Hematopoietic multipotent progenitor cell (in vitro differentiated cells): ENCODE measurements at places on chromosomes 5 and 9.

GRCh38 chr9:124613849-124614248, 106.7 kb upstream of the NR5A1 start:
- DNase-seq: peak; percentile 21

DNA sequence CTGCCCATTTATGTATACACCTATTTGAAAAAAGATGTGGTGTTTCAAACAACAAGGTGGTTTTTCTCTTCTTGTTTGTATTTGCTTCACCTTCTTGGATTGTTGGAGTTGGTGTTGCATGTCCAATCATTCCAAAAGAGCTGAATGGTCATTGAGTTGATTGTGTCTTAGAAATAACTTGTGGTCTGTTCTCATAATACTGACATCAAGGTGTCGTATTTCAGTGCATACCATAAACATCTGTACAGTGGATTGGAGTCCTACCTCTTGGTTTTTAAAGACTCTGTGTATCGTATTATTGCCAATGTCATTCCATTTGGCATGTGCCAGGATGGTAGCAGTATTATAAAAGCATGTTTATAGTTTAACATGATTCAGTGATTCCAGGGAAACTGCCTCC, 73.2 kb downstream of the TRIO start:
- DNase-seq: no peak

GRCh38 chr5:72951671-72952468, 4.0 kb upstream of the FCHO2 start:
- no peak for DNase-seq

DNA sequence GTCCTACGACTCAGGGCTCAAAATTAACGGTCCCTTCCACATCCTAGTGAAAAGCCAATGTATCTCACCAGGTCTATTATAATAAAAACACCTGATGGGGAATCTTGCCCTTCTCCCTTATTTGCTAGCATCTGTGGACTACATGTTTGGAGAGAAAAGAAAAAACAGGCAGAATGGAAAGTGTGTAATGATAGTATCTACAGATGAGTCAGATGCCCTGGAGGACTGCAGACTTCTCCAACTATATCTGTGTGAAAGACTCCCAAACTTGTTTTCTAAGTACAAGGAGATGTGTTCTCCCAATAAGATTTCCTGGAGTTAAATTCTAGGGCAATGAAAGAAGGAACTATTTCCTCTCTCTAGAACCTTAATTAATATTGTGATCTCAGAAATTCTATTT, 66.0 kb downstream of the FOXB2 start:
- no peak for DNase-seq

DNA sequence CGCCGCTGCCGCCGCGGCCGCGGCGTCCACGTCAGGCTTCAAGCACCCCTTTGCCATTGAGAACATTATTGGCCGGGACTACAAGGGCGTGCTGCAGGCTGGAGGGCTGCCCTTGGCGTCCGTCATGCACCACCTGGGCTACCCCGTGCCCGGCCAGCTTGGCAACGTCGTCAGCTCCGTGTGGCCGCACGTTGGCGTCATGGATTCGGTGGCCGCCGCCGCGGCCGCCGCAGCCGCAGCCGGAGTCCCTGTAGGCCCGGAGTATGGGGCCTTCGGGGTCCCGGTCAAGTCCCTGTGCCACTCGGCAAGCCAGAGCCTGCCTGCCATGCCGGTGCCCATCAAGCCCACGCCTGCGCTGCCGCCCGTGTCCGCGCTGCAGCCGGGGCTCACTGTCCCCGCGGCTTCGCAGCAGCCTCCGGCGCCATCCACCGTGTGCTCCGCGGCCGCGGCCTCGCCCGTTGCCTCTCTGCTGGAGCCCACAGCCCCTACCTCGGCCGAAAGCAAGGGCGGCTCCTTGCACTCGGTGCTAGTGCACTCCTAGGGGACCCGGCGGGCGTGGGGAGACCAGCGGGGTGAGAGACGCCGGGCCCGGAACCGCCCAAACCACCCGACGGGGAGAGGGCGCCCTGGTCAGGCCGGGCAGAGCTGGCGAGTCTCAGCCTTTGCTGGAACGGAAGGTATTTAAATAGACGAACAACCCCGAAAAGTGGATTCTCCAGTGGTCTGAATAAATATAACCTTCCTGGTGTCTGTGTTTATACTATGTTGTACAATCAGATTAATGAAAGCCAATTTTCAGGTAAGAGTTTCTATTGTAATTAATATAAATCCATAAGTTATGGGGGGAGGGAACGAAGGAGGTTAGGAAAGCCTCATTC, 1.2 kb downstream of the FOXB2 start:
- peak; percentile 14 for DNase-seq

- DNase-seq: no peak
Measured at GRCh38 chr5:102211165-102211564, 84.9 kb downstream of the SLCO4C1 start.

- no peak for DNase-seq
Measured at GRCh38 chr9:125633116-125633745, 73.8 kb downstream of the MAPKAP1 start.

DNA sequence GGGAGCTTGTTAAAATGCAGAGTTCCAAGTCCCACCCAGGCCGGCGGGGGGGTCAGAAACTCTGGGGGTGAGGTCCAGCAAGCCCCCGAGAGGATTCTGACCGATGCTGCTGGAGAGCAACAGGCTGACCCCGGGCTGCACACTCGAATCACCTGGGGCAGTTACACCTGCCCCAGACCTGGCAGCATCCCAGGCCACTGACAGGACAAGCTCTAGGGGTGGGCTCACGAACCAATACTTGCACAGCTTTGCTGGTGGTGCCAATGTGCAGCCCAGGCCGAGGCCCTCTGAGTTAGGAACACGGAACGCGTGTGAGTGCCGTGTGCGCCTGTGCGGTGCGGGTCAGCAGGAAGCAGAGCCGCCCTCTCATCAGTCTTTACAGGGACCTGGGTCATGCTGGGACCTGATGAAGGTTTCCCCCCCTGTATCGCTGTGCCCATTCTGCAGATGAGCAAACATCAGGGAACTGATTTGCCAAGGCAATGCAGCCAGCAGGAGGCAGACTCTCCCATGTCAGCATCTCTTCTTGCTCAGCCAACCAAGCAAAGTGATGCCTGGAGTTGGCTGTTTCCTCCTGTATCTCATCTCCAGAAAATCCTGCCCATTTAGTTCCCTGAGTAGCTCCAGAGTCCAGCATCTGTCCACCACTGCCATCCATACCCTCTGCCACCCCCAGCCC, 16.3 kb downstream of the FAM163B start:
- DNase-seq: no peak

- DNase-seq: no peak
Measured at GRCh38 chr5:132260051-132260450, 2.6 kb downstream of the PDLIM4 start.

- DNase-seq: no peak
Measured at GRCh38 chr5:132546108-132546507, 2.8 kb upstream of the IL5 start.

GRCh38 chr5:179142434-179143198, 82.4 kb downstream of the ZNF354C start:
- peak; percentile 28 for DNase-seq

GRCh38 chr5:10629682-10630081, 65.8 kb downstream of the ANKRD33B start:
- no peak for DNase-seq
